ENCODE measurements at places on chromosomes 6 and 20.

GRCh38 chr6:49327005-49327404 lies 136.0 kb downstream of the MMUT start:
- no peak for DNase-seq

DNA sequence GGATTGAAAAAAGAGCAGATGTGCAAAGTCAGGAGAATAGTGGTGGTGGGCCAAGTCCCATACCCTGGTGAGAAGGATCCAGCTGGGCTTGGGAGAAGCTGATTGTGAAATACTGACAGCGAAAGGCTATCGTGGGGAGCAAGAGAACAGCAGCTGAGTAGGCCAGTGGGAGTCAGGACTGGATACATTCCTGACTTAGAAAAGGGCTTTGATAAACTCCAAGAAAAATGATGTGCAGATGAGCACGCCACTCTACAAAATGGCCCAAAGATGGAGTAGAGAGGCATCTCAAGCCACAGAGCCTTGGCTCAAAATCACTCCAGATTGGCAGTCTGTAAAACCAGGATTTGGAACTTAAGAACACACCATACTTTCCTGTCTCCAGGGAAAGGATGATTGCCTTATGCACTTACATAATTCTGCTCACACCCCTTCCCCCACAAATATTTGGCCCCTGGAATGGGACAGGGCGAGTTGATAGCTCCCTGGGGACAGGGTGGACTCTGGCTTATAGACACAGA lies 578.7 kb downstream of the MAFB start:
- no peak for DNase-seq

GRCh38 chr6:111477481-111477938 lies 5.5 kb downstream of the REV3L start:
- DNase-seq = no peak

GRCh38 chr20:5570452-5570851 lies 179.7 kb upstream of the SHLD1 start:
- no peak for DNase-seq

- DNase-seq = no peak
Observed at GRCh38 chr6:47710295-47710694, 11.9 kb downstream of the ADGRF4 start.

- no peak for DNase-seq
Observed at GRCh38 chr6:89826029-89826528, 3.6 kb upstream of the CASP8AP2 start.

DNA sequence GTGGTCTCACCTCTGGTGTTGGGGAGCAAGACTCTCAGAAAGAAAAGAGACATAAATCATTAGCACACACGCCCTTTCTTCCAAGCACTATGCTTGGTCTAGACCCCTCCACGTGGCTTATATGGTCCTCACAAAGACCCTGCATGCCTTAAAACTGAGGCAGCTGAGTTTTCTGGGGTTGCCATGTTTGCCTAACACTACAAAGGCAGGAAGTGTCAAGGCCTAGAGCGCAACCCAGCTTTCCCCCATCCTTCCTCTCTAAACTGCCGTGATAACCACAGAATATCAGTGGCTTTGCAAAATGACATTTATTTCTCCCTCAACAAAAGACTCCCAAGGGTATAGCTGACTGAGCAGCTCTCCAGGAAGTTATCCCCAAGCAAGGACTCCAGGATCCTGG lies 146.5 kb upstream of the TOP1 start:
- DNase-seq = no peak

DNA sequence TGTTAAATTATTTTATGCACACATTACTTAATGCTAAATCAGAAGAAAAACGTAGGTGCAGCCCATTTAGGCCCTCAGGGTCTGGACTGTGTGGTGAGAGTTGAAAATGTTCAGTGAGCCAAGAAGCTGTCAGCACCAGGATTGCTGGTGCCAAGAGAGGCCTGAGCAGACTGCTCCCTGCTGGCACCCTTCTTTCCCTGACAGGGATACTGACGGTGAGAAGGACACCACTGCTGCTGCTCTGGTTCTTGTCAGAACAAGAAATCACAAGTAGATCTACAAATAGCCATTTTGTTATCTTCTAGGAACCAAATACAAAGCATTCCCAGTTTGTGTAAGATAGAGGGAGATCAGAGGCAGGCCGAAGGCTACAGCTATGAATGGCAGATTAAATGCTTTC lies 48.7 kb upstream of the CRISP1 start:
- DNase-seq = no peak

- no peak for DNase-seq
Observed at GRCh38 chr20:48015141-48015910, 230.0 kb upstream of the SULF2 start.

DNA sequence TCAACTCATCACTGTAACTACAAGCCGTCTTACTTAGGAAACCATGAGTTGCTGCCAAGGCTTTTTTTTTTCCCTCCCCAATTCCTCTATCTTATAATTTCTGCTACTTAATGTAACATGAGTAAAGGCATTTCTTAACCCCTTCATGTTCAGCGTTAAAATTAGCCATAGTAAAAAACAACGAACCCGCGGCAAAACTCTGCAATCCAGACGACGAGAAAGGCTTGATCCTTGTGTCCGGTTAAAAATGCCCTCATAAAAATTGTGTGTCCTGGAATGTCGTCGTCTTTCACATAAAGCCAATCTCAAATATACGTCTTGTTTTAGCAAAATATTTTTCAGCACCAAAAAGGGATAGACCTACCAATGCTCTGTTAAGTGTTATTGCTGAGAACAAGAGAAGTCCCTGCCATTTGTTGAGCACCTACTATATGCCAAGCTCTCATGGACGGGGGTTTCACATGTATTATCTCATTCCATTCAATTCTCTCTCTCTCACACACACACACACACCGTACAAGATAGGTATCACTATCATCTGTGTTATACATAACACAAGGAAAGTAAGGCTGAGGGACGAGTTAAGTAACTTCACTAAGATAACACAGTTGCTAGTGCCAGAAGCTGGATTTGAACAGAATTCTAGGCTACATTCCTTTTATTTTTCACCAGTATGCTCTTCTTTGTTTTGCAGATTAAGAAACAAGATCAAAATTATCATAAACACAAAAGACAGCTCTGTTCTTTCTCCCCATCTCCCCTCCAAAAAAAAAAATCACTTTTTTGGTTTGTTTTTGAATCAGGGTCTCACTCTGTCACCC lies 683 bp upstream of the ARHGAP18 start:
- no peak for DNase-seq

DNA sequence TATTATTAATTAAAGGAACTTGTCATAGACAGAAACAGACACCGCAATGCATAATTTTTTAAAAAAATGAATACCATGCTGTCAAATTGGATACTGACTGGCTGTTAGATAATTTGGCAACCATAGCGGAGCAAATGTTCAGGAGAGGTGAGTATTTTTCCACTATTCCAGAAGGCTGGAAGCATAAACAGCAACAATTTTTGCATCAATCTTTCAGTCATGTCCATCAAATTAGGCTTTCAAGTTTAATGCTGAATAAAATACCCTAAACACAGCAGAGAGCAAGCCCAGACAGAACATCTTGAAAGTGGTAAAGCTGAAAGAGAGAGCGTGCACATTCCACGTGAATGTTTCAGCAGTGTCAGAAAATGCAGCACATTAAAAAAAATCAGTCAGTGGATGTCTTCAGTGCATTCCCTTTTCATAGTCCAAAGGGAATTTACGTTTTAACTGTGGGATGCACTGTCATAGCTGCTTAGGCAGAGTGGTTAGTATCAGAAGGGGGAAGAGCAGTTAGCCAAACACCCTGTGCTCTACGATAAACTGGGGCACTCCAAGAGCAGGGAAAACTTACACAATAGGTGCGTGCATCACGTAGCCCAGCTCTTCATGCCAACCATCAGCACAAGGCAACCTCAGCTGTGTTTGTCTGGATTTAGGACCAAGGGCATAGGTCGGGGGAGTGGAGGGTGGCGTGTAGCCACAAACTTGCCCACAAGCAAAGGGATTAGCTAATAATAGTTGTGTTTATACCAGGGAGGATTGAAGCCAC lies 116.2 kb upstream of the STMND1 start:
- no peak for DNase-seq

All from NCI-H1105 treated with DMSO at 0.1 percent for 48 hours (cell line).